Prostate gland (tissue), 2 donors: ENCODE measurements at places on chromosomes 6 and 20.

- no peak for DNase-seq
Measured at GRCh38 chr6:2355150-2355549, 109.7 kb upstream of the GMDS start.

- peak; percentile 37 for DNase-seq
Measured at GRCh38 chr20:64161356-64162238, 2.7 kb upstream of the MYT1 start.

- no peak for DNase-seq
Measured at GRCh38 chr20:51431321-51431720, 111.2 kb downstream of the NFATC2 start.

- no peak for DNase-seq
Measured at GRCh38 chr20:17852323-17852722, 116.3 kb downstream of the SNX5 start.

DNA sequence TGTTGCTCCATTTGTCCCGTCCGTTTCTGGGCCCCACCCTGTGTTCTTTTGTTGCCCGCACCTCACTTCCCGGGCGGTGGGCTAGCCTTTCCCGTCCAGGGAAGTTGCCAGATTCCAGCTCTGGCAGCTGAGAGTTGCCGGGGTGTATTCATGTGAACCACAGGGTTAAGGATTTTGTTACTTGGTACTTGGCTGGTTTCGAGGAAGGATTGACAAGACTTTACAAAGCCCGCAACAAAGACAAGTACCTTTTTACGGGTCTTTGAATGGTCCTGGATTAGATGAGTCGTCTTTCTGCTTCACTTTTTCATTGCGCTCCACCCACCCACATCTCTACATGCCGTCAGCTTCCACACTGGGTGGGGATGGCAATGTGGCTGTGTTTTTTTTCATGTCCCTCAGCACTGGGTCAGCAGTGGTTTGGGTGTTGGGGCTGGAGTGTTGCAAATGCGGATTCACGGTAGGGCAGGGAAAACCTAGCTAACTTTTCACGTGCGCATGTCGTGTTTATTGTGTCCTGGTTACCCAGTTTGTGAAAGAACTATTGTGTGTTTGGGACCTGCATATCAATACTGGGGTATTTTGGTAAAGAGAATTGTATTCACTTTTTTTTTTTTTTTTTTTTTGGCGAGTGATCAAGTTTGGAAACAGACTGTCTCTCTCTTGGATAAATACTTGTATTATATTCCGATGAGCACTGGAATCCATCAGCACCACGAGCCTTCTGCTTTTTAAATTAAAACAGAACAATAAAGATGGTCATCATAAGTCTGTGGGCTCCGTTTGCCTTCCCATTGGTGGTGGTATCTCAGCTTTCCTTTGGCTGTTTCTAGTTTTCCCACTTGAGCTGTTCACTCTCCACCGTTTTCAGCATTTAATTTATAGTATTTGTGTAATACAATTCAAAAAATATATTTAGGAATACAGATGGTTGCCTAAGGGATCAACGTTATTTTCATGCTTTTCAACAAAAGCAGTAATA is 1.2 kb downstream of the DUSP22 start:
- no peak for DNase-seq

GRCh38 chr6:65524232-65524631 is 182.8 kb downstream of the EYS start:
- no peak for DNase-seq

DNA sequence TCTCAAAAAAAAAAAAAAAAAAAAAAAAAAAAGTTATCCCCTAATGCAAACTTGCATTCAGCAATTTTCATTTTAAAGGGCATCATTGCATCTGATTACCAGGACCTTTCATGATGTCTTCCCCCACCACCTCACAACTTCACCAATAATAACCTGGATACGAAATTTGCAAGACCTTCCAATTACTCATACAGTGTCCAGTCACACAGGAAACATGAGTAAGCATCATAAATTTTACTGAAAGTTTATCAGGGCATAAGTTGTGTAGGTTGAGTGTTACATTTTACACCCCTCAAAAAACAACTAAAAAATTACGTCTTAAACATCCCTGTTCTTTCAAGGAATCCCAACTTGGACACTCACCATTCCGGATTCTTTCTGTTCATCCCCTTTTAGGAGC is 79.1 kb upstream of the ANKEF1 start:
- no peak for DNase-seq

DNA sequence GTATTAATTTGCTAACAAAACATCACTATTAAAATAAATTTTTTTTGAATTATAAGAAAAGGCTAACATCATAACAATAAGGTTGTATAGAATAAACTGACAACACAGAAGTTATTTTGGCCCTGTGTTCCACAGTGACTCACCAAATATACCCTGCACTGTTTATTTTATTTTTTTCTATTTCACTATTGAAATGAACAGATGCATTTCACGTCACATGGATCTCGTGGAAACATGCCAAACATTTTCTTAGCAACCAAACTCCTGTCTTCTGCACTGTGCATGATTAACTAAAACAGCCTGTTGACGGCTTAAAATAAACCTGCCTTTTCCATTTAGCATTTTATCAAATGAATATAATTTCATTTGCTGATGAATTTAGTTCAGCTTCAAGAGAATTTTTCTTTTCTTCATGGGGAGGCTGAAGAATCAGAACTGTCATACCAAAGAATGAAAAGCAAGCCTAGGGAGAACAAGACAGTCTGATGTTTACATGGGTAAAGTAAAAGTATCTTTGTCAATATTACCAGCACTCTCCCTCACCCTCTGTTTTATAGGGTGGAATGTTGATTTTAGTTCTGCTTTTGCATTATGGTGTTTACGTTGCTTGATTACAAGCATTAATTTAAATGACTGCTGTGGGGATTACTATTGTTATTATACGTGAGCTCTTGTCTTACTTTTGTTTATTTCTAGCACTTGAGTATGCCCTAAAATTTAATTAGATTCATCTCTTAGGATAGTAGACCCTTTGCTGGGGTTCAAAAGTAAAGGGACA is 115.3 kb downstream of the LCA5 start:
- no peak for DNase-seq

GRCh38 chr6:135972150-135972549 is 120.6 kb downstream of the PDE7B start:
- no peak for DNase-seq

DNA sequence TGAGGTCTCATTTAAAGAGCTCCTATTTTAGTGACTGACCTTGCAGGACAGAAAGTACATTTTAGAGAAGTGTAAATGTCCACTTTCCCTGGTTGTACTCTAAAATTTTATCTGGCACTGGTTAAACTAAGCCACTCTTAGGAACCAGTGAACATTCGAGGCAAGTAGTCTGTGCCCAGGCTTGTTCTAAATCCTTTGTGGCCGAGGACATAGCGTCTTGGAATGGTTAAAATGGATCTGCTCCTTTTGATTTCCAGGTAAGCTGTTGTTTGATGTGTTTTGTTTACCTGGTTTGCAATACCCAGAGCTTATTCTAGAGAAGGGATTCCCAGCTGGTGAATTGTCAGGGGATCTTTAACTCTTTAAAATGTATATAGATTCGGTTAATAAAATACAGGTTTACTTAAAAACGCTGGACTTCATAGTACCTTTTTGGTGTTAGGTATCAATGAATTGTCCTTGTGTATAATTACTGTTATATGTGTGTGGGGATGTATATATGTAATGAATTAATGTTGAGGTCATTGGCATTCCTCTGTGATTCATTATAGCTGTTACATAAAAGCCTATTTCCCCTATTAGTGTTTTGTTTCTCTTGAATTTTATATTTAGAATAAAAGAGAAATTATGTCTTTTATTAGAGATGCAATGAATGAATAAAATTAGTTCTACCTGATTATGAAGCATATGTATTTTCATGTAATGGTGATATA is 15.8 kb downstream of the SNX9 start:
- no peak for DNase-seq

GRCh38 chr6:14046476-14047068 is 71.0 kb upstream of the CD83 start:
- peak; percentile 21 for DNase-seq

- peak; percentile 62 for DNase-seq
Measured at GRCh38 chr20:62804627-62805154, at the start of gene OGFR. Gene OGFR, plus strand, starts transcription at chr20:62804835. Its CDS starts 25 bp downstream, at chr20:62804860.

- DNase-seq: no peak
Measured at GRCh38 chr6:167812088-167812487, 14.6 kb upstream of the AFDN start.

DNA sequence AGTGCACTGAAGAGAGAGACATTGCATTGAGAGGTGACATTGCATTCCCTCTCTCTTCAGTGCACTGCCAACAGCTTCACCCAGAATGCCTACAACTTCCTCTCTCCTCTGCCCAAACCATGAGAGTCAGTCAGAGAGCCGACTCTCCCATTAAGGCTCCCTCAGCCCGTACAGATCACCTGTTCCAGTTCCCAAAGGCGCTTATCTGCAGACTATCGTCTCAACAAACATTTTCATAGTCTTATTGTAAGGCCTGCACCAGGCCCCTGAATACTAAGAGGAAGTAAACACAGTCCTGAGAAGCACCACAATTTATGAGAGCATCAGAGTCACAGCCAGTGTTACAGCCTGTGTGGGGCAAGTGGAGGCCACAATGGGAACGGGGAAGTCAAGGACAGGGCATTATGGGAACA is 53.7 kb downstream of the GFOD1 start:
- no peak for DNase-seq

DNA sequence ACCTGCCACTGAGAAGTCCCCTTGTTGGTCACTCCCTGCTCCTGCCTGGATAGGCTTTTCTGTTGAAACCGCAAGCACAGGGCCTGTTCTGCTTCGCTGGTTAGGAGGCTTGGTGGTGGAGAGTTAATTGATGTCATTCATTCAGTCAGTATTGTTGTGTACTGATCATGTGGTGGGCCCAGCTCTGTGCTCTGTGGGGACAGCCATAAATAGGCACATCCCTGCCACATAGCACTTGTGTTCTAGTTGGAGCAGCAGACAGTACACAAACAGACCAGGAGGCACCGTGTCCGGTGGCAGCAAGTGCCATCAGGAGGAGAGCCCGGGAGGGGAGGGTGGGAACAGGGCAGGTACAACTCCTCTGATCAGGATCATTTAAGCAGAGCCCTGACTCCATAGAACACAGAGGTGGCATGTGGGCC is 155.2 kb upstream of the INSM1 start:
- no peak for DNase-seq

DNA sequence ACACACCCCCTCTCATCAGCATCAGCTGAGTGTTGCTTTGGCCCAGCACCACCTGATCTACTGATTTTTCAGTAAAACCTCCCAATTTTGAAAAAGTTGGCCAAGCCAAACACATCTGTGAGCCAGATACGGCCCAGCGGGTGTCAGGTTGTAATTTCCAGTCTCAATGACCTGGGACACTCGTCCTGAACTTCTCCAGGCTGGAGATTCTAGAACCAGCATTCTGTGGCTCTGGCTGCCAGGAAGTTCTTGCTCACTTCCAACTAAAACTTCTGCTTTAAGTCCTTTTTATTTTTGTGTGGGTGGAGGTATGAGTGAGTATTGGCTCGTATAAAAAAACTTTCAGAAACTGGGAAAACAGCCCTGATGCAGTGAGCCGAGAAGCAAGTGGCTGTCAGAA is 5.1 kb downstream of the KIAA1755 start:
- no peak for DNase-seq

GRCh38 chr6:167826230-167826895 is 348 bp upstream of the AFDN start:
- DNase-seq: peak; percentile 78

DNA sequence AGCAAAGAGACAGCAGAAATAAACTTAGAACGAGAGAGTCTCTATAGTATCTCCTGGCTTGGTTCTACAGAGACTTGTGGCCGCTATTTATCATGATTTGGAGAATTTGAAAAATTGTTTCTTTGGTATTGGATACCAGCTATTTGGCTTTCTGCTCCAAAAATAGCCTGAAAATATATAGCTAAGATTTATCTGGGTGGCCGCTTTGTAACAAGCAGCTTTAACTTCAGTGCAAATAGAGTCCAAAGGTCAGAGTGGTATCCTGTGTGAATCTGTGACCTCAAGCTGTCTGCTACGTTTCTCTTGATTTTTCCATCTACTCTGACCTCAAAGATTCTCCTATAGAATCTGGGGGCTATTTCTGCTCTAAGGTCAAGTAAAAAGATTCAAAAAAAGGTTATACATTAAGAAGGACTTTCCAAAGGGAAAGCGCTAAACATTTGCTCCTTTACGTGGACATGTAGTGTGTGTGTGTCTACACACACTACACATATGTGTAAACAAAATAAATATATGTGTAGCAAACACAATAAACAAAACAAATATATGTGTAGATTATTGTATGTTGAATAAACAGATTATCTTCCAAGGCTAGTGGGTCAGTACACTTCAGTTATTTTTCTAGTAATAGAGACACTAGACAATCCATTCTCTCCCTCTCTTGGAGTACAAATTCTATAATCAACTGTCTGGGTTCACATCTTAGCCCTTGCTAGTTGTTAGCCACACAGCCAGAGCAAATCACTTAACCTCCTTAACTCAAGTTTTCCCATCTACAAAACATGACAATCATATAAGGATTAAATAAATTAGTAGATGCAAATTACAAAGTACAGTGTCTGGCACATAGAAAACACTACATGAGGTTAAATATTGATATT is 40.8 kb downstream of the CHD6 start:
- no peak for DNase-seq

DNA sequence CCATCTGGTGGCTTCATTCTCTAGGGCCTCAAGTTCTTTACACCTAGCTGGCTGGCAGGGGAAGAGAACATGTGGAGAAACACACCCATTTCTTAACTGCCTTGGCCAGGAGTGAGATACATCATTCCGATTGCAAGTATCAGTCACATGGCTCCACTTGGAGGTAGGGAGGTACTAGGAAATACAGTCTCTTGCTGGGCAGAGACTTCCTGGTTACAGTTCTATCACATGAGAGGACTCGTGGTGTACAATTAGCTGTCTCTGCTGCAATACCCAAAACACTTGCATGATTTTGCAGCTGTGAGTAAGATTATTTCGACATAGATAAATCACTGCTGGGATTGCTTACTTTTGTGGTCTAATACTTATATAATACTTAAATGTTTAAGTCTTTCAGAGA is 51.1 kb downstream of the GTF2H5 start:
- no peak for DNase-seq

GRCh38 chr20:35104685-35105295 is 12.2 kb upstream of the TRPC4AP start:
- DNase-seq: no peak

DNA sequence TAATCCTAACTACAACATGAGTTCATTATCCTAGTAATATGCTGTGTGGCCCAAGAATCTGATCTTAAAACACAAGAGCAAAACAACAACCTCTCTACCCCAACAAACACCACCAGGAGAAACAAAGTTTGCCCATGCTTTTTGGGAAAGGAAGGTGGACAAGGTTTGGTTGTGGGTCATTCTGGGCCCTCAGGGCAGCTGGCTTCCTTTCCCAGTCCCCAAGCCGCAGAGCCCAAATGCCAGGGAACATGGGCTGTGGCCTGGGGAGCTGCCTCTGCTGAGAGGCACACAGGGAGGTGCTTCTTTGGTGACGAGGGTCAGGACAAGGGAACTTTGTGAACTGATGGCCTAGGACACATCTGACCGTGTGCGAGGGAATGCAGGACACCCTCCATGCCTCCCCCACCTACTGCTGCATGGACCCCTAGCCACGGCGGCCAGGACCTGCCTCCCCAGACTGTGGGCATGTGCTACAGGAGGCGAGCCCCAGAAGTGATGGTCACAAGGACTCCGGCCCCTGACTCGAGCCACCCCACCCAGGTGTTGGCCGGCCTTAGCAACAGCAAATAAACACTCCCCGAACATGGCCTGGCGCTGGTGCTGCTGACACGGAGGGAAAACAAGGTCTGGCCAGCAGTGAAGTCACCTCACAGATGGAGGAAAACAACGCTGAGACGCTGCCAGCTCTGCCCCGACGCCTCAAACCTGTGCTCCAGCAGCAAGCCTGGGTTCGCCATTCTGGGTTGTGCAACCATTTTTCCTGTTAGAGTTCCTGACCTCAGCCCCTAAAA is 55.6 kb downstream of the RRBP1 start:
- no peak for DNase-seq
